ENCODE measurements at places on chromosomes 5 and 9.

DNA sequence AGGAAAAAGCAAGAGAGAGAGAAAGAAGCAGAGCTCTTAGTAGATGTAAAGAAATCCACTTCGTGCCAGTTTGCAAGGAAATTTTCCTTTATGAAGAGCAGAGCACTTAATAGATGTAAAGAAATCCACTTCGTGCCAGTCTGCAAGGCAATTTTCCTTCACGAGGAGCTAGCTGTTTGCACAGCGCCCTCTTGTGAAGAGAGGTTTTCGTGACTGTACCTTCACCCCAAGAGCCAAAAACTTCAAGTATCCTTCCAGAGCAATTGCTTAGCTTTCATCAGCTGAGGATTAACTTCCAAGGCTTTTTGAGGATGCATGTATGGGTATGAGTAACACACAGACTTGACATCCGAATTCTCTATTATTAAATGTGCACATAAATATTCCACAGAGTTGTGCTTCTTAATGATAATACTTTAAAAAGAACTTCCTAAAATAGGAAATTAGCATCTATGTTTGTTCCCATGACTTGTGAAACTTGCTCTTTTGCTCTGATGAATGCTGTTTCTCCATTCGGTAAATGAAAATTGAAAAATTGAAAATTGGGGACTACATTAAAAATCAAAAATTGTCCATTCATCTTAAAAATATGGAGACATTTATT, 525.6 kb downstream of the PDE4D start:
- no peak for DNase-seq

- no peak for DNase-seq
Measured at GRCh38 chr9:34190996-34191892, 12.4 kb downstream of the UBAP1 start.

GRCh38 chr9:69885931-69886330, 65.3 kb downstream of the CFAP95 start:
- DNase-seq, result no peak

DNA sequence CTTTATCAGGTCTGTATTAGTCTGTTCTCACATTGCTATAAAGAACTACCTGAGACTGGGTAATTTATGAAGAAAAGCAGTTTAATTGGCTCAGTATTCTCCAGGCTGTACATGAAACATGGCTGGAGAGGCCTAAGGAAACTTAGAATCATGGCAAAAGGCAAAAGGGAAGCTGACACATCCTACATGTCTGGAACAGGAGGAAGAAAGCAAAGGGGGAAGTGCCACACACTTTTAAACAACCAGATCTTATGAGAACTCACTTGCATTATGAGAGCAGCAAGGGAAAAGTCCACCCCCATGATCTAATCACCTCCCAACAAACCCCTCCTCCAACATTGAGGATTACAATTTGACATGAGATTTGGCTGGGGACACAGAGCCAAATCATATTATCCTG, 132.1 kb downstream of the PCSK1 start:
- DNase-seq, result no peak

GRCh38 chr5:111748304-111748763, 8.7 kb downstream of the NREP start:
- no peak for DNase-seq

DNA sequence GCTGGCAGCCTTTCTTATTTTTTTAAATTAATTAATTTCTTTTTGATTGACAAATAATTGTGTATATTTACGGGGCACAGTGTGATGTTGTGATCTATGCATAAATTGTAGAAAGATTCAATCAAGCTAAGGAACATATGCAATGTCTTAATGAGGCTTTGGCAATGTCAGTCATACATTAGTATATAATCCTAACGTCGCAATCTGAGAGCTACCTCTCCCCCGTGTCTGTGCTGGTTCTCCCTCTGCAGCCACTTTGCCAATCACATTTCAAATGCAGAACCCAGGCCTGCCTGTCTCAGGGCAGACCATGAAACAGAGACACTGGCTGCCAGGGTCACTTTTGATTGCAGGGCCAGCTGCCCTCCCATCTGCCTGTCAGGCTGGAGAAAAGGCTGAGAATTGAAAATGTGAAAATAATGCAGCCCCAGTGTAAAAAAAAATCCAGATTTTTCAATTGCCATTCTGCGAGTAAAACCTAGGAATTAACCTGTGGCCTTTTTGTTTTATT, 56.3 kb downstream of the SLC24A2 start:
- no peak for DNase-seq

- DNase-seq, result no peak
Measured at GRCh38 chr9:95366731-95367325, 49.3 kb upstream of the FANCC start.

DNA sequence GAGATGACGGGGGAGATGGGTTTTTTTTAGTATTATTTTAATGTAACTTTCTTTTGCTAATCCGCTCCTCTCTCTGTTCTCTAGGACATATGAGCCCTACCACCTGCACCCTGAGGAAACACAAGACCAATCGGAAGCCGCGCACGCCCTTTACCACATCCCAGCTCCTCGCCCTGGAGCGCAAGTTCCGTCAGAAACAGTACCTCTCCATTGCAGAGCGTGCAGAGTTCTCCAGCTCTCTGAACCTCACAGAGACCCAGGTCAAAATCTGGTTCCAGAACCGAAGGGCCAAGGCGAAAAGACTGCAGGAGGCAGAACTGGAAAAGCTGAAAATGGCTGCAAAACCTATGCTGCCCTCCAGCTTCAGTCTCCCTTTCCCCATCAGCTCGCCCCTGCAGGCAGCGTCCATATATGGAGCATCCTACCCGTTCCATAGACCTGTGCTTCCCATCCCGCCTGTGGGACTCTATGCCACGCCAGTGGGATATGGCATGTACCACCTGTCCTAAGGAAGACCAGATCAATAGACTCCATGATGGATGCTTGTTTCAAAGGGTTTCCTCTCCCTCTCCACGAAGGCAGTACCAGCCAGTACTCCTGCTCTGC, 4.8 kb downstream of the MSX2 start:
- no peak for DNase-seq

- DNase-seq, result no peak
Measured at GRCh38 chr5:111806156-111806555, 49.2 kb upstream of the NREP start.

- peak; percentile 28 for DNase-seq
Measured at GRCh38 chr5:38265546-38266179, 7.3 kb downstream of the EGFLAM start.

DNA sequence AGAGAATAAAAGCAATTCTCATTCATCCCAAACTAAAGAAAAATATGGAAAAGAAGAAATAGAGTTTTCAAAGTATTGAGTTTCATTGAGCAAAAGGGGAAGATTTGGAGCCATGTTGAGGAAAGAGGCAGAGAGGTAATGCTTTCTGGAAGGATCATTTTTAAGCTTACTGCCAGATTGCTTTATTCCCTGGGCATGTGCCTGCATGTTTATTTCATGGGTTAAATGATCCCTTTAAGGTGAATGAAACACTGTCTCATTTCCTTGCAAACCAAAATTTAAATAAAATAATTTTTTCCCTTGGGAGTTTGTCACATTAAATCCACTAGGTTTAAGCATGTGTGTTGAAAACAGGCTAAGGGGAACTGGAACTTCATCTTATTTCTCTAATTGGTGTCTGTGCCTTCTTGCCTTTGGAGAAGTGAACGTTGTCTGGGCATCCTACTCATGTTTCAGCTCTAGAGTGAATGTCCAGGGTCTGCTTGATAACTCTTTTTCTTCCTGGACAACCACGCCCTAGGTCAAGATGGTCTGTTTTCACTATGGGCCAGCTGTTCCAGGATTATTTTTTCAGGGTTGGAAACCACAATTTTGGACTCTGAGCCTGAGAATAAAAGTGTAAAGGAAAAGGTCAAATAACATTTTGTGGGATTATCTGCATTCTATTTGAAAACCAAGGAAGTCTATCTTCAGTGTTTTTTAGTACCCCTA, 114.1 kb upstream of the ELL2 start:
- DNase-seq, result no peak

DNA sequence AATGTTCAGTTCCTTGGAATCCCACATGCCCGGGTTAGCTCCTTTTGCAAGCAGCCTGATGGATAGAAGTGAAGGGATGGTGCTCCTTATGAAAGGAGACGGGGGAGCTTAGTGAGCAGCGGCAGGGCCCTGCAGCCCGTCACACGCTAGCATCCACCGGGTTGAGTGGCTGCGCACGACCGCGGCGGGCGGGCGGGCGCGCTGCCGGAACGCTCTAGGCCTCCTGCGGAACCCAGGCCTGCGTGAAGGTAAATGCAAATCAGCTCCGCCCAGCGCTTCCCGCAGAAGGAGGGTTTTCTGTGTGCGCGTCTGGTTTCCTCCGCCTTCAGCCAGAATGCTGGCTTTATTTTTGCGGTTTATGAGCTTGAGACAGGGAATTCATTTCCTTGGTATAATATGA, 19.8 kb downstream of the IL12B start:
- no peak for DNase-seq

GRCh38 chr5:116358911-116359418, 215.7 kb downstream of the SEMA6A start:
- no peak for DNase-seq

DNA sequence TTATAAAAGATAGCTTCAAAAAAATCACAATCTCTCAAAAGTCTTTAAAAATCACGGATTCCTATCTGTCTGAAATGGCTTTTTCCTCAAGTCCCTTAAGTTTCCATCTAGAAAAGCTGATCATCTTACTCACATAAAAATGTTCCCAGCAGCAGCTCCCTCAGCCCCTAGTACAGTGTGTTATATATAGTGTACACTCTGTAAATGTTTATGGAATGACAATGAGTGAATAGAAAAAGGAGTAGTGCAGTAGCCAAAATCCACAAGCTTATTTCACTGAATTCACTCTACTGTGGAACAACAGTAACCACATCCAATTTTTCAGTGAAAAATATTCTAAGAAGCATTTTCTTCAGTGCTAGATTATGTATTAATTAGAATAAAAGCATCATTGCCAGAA, 609.4 kb downstream of the DTWD2 start:
- no peak for DNase-seq

- no peak for DNase-seq
Measured at GRCh38 chr5:53366245-53366644, 114.2 kb upstream of the FST start.

- no peak for DNase-seq
Measured at GRCh38 chr9:5920860-5921328, 30.2 kb downstream of the MLANA start.

- DNase-seq, result peak; percentile 29
Measured at GRCh38 chr9:126704892-126705766, 91.4 kb downstream of the LMX1B start.

Data from NK-92 treated with Interleukin-12 subunit alpha and Interleukin-12 subunit beta, amount 100 ng/mL, for 24 hours (cell line).